ENCODE measurements at places on chromosomes 4 and X. TPM values are rescaled to one million over a fixed set of nuclear protein-coding genes. Genes with fewer than 3 reads are reported as not detected.

- DNase-seq, result no peak
Observed at GRCh38 chrX:153960786-153961185, 10.8 kb downstream of the HCFC1 start.

The CCDC110 gene
- total RNA-seq, result 0.98 TPM

DNA sequence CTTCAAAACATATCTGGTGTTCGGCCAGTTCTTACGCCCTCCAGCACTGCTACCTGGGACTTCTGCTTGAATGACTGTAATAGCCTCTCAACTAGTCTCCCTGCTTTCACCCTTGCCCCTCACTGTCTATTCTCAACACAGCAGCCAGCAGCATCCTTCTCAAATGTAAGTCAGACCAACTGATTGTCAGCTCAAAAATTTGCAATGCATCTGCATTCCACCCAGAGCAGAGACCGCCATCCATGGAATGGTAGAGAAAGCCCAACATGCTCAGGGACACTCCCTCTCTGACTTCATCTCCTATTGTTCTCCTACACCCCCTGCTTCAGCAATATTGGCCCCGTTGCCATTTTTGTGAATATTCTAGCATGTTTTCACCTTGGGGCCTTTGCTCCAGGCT, 5.9 kb downstream of the TLR7 start:
- no peak for DNase-seq

The SMIM9 gene
- total RNA-seq, result not detected

- no peak for DNase-seq
Observed at GRCh38 chrX:85213792-85214530, 29.6 kb downstream of the SATL1 start.

GRCh38 chrX:114073926-114074325, 510.0 kb upstream of the HTR2C start:
- no peak for DNase-seq

GRCh38 chrX:150527108-150527507, 41.3 kb upstream of the MTM1 start:
- no peak for DNase-seq

GRCh38 chr4:100690812-100691211, 173.0 kb upstream of the EMCN start:
- no peak for DNase-seq

The COL4A6 gene
- total RNA-seq, result not detected

DNA sequence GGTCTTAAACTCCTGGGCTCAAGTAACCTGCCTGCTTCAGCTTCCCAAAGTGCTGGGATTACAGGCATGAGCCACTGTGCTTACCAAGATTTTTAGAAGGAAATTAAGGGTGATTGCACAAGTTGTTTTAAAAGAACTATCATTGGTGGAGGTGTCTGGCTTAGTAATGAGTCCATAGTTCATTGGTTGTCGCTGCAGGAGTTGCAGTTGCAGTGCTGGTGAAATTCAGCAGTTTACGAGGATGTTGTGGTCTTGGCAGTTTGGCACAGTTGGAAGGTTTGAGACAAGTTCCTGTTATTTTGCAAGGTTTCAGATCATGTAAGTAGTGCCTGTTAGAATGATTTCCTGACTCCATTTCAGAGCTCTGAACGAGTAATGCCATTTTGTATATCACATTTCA, 48.1 kb downstream of the RAB40AL start:
- DNase-seq, result no peak

DNA sequence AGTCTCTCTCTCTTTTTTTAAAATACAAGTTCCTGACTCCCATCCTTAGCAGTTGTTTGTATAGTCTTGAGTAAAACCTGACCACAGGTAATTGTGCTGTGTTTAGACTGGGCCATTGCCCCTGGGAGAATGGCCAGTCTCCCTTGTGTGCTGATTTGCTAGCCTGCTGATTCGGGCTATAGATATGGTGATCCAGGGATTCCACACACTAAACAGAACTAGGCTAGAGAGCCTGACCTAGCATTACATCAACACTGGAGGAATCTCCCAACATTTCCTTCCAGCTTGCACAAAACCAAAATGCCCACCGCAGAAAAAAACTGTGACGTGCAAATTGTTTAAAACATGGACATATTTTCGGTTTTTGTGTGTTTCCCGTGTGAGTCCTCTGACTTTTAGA, 5.1 kb downstream of the UPRT start:
- DNase-seq, result no peak

The HPGD gene
- total RNA-seq, result not detected

- DNase-seq, result no peak
Observed at GRCh38 chr4:78299565-78299972, 242.4 kb downstream of the FRAS1 start.

The SOWAHB gene
- 0.86 TPM for total RNA-seq

DNA sequence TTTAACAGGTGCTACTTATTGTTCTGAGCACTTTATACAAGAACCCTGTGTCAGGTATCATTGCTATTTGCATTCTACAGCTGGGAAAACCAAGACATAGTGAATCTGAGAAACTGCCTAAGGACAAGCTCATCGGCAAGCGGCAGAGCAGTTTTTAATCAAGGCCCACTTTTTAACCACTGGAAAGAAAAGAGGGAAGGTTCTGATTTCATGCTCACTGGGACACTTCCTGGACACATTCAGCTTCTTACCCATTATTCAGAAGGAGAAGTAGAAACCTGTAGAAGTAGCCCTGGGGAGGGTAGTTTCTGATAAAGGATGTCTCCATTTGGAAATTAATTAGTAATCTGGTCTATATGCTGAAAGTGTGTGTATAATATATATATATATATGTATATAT, 2.5 kb upstream of the LNX1 start:
- no peak for DNase-seq

Measured in G401 (cell line).